Purkinje cell (primary cell): ENCODE measurements at places on chromosomes 1 and 21. TPM values are rescaled to one million over a fixed set of nuclear protein-coding genes. Genes with fewer than 3 reads are reported as not detected.

FNDC10 gene
- polyA plus RNA-seq: 1.5 and 1.9 TPM in 2 replicates

S100A9 gene
- not detected in 2 replicates for polyA plus RNA-seq

A3GALT2 gene
- polyA plus RNA-seq: not detected in 2 replicates

CCDC24 gene
- 2.1 and 9.7 TPM in 2 replicates for polyA plus RNA-seq

PRR9 gene
- polyA plus RNA-seq: not detected in 2 replicates

NBPF19 gene
- polyA plus RNA-seq: 2.3 and 2.4 TPM in 2 replicates

IGSF9 gene
- polyA plus RNA-seq: not detected in 2 replicates

ITLN2 gene
- polyA plus RNA-seq: not detected in 2 replicates

AK4 gene
- 1.8 and 8.2 TPM in 2 replicates for polyA plus RNA-seq

ABCD3 gene
- 40.8 and 48.9 TPM in 2 replicates for polyA plus RNA-seq

MLLT11 gene
- 149 and 204 TPM in 2 replicates for polyA plus RNA-seq

KCNJ9 gene
- 12.2 and 16.6 TPM in 2 replicates for polyA plus RNA-seq

TNFSF4 gene
- 0.63 TPM in 1 of 2 replicates, not detected in the other for polyA plus RNA-seq

C8B gene
- not detected in 2 replicates for polyA plus RNA-seq

TENT5C gene
- polyA plus RNA-seq: 0.27 TPM in 1 of 2 replicates, not detected in the other

TEX38 gene
- polyA plus RNA-seq: not detected in 2 replicates

GNG5 gene
- polyA plus RNA-seq: 43.3 and 44.1 TPM in 2 replicates

OPRD1 gene
- 0.19 TPM in 1 of 2 replicates, not detected in the other for polyA plus RNA-seq

CSF3R gene
- polyA plus RNA-seq: not detected in 2 replicates

CENPF gene
- 0.69 and 0.74 TPM in 2 replicates for polyA plus RNA-seq

MATN1 gene
- not detected in 2 replicates for polyA plus RNA-seq

RPL5 gene
- polyA plus RNA-seq: 732 and 816 TPM in 2 replicates

GUCA2B gene
- not detected in 2 replicates for polyA plus RNA-seq

TNFSF18 gene
- not detected in 2 replicates for polyA plus RNA-seq

SYT6 gene
- 0.48 TPM in 1 of 2 replicates, not detected in the other for polyA plus RNA-seq

TMIGD3 gene
- polyA plus RNA-seq: not detected in 2 replicates

PLA2G4A gene
- 0.48 TPM in 1 of 2 replicates, not detected in the other for polyA plus RNA-seq

SHE gene
- not detected in 2 replicates for polyA plus RNA-seq

LORICRIN gene
- not detected in 2 replicates for polyA plus RNA-seq
